ENCODE measurements at places on chromosomes 2 and 18.

DNA sequence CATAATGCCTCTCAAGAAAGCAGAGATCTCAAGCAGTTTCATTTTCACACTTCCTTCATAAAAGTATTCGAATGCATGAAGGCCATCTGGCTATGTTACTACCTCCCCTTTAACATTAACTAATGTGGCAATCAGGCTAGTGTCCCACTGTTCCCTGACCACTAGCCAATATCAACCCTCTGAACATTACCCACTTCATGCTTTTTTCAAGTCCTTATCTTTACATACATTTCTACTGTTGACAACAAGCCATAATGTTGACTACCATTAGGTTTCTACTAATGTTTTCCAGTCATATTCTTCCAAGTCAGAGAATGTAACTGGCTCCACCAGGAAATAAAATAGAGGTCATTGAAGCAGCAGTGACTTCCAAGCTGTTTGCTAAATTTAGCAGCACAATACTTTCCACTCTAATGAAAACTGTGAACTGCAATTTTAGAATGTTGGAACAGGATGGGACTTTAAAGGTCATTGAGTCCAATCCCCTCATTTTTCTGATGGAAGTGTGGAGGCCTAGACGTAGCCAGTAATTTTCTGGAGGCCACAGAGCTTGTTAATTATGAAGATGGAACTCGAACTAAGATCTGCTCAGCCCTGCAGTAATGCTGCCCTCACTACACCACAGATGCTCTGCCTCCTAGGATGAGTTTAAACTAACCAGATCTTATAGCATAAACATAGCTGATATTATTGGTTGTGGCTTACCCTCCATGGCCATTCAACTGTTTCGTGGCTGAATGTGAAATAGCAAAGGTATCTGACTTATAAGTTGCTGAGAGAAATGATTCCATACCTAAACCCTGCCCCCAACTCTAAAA is 630 bp upstream of the PPP1R1C start:
- no peak for DNase-seq

DNA sequence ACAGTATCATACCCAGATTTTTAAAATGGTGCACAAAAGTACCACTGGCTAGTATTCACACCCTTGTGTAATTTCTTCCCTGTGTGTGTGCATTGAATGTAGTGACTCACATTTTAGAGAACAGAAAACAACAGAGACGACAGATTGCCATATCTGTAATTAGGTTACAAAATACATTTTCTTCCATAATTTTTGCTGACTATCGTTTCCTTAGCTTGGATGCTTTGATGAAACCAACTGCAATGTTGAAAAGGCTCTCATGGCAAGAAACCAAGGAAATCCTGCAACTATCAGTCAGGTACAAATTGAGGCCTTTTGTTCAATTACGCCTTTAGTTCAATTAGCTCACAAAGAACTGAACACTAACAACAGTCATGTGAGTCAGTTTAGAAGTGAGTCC is 484.4 kb downstream of the ZNF804A start:
- no peak for DNase-seq

GRCh38 chr18:13011719-13012118 is 20.6 kb downstream of the CEP192 start:
- no peak for DNase-seq

DNA sequence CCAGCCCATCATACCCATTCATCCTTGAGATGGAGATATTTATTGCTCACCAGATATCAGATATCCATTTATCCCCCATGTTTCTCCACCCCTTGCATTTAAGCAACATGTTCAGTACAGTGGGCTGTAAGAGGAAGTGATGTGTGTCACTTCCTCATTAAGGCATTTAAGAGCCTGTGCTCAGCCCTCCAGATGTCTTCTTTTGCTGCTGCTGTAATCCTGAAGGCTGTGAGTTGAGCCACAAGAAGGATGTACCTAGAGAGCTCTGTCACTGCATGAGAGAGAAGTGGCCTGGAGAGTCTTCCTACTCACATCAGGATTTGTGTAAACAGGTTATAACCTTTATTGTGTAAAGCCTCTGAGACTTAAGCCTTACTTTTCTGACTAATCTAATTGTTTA is 151.8 kb upstream of the UNC80 start:
- DNase-seq = no peak

- no peak for DNase-seq
Measured at GRCh38 chr2:205212357-205212756, 469.9 kb upstream of the NRP2 start.

DNA sequence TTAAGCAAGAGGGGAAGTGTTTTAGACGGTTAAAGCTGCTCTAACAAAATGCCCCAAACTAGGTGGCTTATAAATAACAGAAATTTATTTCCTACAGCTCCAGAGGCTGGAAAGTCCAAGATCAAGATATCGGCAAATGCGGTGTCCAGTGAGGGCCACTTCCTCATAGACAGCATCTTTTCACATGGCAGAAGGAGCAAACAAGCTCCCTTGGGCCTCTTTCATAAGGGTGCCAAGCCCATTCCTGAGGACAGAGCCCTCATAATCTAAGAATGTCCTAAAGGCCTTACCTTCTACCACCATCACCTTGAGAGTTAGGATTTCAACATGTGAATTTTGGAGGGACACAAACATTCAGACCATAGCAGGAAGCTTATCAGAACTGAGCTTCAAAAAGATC is 57.3 kb upstream of the PPP1CB start:
- DNase-seq = no peak

- DNase-seq = no peak
Measured at GRCh38 chr2:69933254-69933828, 18.4 kb downstream of the MXD1 start.

DNA sequence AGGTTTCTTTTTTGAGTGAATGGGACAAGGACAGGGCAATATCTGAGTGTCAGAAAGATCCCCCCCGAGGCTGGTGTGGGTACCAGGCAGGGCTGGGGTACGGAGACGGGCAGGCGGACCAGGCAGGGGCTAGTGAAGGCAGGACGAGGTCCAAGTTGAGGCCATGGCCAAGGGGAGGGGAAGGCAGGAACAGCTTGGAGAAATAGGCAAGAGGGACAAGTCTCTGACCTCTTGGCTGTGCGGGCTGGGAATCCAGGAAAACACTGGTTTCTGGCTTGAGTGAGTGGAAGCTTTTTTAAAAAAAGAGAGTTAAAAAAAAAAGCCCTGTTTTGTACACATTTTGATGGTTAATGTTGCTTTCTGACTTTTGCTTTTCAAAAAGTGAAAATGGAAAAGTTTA is 30.3 kb downstream of the ASAP2 start:
- no peak for DNase-seq

- peak; percentile 82 for DNase-seq
Measured at GRCh38 chr18:58321986-58322385, 278.0 kb downstream of the NEDD4L start.

Measured in hippocampal formation (tissue), 2 donors.